ENCODE measurements at places on chromosomes 13 and 19.

GRCh38 chr13:109817591-109818535 lies 31.5 kb upstream of the IRS2 start:
- no peak for DNase-seq

DNA sequence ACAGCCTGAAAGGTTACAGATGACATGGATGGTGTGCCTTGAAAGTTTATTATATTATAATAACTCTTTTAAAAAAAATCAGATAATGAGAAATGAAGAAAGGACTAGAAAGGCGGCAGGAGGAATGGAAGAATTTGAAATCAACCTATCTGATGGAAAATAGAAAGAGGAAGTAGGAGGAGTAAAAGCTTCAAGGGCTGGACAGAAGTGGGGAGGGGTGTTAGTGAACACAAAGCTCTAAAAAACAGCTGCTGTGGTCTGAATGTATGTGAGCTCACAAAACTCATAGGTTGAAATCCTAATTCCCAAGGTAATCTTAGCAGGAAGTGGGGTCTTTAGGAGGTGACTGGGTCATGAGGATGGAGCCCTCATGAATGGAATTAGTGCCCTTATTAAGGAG lies 19.5 kb downstream of the CCDC70 start:
- no peak for DNase-seq

DNA sequence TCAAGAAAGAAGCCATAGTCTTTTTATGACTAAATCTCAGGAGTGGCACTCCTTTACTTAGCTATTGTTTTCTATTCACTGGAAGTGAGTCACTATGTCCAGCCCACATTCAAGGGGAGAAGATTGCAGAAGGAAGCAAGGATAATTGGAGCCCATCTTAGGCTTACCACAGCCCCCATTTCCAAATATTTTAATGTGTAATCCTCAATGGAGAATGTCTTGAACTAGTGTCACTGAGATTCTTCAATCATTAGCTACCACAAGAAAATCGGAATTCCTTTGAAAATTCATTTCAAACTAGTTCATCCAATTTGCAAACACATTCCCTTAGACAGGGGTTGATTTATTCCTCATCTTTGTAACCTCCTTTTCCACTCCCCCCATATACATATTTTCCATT lies 84.7 kb downstream of the DLEU7 start:
- DNase-seq: no peak

DNA sequence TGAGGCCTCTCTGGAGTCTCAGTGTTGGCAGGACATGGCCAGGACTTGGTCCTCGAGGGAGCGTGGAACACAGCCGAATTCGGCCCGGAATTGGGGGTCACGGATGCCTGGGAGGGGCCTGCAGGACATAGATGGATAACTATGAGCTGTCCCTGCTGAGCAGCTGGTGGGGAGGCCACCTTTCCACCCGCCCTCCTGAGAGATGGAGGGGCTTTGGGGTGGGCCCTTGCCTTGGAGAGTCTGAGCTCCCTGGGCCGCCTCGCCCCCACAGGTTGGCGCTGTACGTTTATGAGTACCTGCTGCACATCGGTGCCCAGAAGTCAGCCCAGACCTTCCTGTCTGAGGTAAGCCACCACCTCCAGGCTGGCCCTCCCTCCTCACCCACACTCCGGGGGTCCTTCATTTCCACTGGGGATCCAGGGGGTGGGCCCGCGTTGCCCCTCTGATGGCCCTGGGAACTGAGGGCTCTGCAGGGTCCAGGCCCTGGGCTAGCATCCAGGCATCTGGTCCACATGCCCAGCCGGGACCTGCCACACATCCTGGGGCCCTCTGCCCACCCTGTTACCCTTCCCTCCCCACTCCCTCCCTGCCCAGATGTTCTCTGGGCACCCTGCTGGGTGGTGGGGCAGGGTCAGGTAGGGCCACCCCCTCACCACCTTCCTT lies 8.0 kb downstream of the SSBP4 start:
- no peak for DNase-seq

DNA sequence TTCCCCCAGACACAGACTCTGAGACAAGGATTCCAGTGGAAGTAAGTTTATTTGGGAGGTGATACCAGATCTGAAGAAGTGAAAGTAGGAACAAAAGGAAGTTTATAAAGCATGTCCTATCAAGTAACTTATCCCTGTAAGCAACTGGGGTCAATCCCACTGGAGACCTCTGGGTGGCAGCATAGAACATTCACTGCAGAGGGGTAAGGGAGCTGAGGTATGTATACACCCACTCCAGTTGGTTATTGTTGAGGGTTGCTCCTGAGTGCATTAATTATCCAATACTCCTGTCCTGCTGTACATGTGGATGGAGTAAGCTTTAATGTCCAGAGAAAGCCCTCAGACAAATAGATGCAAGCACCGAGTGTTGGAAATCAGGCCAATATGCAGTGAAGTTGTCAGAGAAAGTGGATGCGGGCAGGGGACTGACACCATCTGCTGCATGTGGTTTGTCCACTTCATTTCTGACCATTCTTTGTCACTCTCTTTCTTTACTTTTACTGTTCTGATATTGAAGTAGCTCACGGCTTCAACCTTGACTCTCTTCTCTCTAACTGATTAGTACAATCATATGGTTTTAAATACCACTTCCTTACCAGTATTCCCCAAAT lies 46.7 kb downstream of the NOTCH3 start:
- DNase-seq: no peak

All from stimulated activated CD8-positive, alpha-beta memory T cell treated with anti-CD3 and anti-CD28 coated beads, Interleukin-7, amount 100 ng/mL, for 48 hours (primary cell).